Activated CD4-positive, alpha-beta T cell treated with anti-CD3 and anti-CD28 coated beads, Interleukin-2, amount 50 U/mL, for 1 hour (primary cell): ENCODE measurements at places on chromosomes 4 and X.

DNA sequence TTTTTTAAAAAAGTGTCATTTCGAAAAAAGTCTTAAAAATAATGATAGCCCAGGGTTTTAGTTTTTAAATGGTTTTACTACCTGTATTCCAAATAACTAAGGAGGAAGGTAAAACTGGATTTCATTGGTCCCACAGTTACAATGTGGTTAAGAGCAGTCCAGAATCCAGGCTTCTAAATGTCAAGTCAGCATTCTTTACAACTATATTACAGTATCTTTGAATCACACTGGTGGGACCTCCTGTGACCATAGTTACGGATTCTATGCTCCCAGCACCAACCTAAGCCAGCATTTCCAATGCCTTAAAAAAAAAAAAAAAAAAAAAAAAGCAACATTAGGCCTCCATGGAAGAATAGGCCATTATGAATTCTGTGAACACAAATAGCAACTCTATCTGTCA lies 6.2 kb downstream of the TIGD4 start:
- DNase-seq: no peak

DNA sequence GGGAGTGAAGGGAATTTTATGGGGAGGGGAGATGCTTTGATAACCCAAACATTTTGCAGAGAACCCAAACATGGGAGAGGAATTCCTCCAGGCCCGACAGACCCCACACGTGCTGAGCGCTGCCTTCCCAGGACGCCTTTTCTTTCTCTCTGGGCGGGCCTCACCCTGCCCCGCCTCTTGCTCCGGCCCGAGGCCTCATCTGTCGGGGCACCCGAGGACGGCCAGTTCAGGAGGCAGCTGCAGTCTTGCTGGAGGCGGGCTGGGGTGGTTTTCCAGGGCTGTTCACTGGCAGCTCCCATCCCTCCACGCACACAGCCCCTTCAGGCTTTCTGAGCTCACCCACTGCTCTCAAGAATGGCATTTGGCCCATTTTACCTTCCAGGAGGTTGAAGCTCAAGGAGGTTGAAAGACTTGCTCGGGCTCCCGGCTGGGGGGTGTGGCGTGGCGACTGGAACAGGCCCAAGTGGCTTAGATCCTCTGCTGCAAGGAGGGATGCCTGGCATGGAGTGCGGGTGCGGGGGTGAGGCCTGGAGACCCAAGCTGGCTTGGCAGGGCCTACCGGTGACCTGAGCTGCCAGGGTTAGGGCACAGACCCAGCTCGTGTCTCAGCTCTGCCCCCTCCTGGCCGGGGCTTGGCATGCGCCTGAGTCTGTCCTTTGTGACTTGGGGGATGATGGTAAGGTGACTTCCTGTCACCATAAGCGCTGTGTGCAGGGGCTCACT lies 99.2 kb downstream of the PSAPL1 start:
- DNase-seq: peak; percentile 24

- DNase-seq: no peak
Measured at GRCh38 chrX:262381-262909, 18.7 kb upstream of the PLCXD1 start.

GRCh38 chrX:138691186-138691585 lies 20.3 kb downstream of the FGF13 start:
- DNase-seq: no peak

- DNase-seq: no peak
Measured at GRCh38 chrX:10109695-10110094, 47.1 kb upstream of the CLCN4 start.

DNA sequence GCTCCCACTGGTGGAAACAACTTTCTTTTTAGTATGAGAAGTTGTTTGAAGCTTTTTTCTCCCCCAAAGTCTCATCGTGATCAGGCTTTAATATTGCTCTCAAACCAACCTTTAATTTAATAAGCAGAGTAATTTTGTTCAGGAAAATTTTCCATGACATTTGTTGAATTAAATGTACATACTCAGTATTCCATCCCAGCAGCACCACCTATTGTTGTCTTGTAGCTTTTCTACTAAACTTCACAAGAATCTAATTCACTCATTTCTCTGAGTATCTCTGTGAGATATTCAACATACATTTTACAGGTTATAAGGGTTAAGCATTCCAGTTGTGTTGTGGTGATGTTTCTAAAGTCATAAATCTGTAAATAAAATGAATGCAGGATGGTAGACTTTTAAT lies 218.3 kb upstream of the HAND2 start:
- DNase-seq: no peak

DNA sequence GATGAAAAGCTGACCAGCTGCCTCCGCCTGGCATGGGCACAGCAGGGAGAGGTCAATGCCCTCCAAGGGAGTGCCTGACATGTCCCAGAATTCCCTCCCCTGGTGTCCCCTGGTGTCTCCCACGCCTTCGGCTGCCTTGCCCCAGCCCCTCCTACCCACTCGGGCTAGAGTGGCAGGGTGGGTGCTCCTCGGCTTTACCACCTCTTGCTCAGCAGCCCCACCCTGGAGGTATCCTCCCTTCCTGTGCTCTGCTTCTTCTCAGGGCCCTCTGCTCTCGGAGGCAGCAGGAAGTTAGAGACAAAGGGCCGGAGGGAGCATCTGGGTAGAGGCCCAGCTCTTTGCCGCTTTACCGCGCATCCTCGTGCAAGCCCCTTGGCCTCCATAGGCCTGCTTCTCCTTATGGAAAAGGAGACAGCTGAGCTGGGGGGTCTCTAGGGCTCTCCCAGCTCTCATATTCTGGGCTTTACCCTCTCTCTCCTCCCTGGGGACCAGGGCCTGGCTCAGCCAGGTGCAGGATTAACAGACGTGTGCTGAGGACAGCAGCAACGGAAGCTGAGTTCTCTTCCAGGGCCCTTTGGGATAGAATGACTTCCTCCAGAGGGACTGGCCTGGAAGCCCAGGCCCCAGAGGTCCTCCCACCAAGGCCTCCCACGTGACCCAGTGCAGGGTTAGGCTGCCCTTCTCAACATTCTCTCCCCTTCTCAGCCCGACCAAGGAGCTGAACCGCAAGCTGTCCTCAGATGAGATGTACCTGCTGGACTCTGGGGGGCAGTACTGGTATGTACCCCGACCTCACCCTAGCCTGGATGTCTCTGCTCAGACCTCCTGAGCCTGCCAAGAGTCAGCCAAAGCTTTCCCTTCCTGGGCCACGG lies 17.2 kb downstream of the XPNPEP2 start:
- no peak for DNase-seq

DNA sequence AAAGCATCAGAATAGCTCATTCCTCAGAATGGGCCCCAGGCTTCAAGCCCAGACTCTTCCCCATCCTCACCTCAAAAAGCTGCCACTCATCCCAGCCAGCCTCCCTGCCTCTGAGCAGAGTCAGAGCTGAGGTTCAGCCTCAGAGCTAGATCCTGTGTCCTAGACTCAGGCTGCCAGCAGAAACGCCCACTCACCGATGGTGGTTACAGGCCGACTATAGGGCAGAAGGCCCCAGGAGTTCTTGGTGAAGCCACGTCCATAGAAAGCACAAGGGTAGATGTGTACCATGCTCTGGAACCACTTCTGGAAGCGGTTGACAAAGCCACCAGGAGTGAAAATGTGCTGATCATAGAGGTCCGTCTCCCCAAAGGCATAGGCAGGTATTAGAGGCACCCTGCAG lies 7.7 kb downstream of the AWAT2 start:
- no peak for DNase-seq

GRCh38 chrX:39930786-39931528 lies 166.8 kb downstream of the BCOR start:
- DNase-seq: no peak

GRCh38 chr4:76896614-76897535 lies 1.1 kb downstream of the SOWAHB start:
- DNase-seq: peak; percentile 45

DNA sequence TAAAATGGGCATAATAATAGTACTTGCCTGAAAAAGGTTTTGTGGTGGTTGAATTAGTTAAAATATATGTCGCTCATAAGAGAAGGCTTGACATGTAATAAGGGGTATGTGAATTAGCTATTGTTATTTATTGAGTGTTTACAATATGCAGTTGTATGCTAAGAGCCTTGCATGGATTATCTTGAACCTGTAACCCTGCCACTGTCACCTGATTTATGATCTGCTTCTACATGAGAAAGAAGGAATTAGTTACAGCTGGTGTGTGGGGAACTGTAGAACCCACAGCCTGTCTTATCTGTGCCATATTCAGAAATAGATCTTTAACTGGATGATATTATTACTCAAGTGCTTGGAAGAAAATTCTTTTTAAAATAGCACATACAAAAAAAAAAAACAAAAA lies 227.7 kb downstream of the LDB2 start:
- DNase-seq: no peak
